Neural progenitor cell (in vitro differentiated cells): ENCODE measurements at places on chromosomes 2 and 18. TPM values are rescaled to one million over a fixed set of nuclear protein-coding genes. Genes with fewer than 3 reads are reported as not detected.

GRCh38 chr2:238430781-238431180 lies 4.1 kb downstream of the ASB1 start:
- DNase-seq = no peak
- no peak overlapping the region for H3K27ac ChIP-seq
- H3K4me3 ChIP-seq = no peak overlapping the region
- no peaks in the 10 kb centered on the region for H3K36me3 ChIP-seq

DNA sequence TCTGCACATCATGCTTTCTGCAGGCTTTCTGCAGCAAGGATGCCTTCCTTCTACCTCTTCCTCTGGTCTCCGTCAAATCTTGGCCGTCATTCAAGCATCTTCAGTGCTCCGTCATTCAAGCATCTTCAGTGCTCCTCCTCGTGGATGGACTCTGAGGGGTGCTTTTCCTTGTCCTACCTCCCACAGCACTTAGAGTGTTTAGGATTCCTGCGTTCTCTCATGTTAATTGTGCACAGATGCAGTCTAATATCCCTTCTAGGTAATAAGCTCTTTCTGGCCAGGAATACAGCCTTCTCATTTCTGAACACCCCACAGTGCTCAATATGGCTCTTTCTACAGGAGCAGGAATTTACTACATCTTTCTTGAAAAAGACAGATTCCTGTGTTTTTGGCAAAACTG lies 59.8 kb downstream of the ZNF236 start:
- no peak overlapping the region for H3K4me3 ChIP-seq
- DNase-seq = no peak
- H3K36me3 ChIP-seq = peaks cover 4% of the 10 kb centered on the region
- H3K4me1 ChIP-seq = peaks cover 22% of the 10 kb centered on the region
- no peaks in the 10 kb centered on the region for H3K27me3 ChIP-seq

Gene TAF4B
- total RNA-seq = 6.9 and 9.1 TPM in 2 replicates

Gene ATOH8
- total RNA-seq = 0.43 TPM in 1 of 2 replicates, not detected in the other

GRCh38 chr2:220489121-220489520 lies 861.7 kb downstream of the SLC4A3 start:
- DNase-seq = no peak
- H3K27me3 ChIP-seq = no peaks in the 10 kb centered on the region
- no peak overlapping the region for H3K4me3 ChIP-seq

DNA sequence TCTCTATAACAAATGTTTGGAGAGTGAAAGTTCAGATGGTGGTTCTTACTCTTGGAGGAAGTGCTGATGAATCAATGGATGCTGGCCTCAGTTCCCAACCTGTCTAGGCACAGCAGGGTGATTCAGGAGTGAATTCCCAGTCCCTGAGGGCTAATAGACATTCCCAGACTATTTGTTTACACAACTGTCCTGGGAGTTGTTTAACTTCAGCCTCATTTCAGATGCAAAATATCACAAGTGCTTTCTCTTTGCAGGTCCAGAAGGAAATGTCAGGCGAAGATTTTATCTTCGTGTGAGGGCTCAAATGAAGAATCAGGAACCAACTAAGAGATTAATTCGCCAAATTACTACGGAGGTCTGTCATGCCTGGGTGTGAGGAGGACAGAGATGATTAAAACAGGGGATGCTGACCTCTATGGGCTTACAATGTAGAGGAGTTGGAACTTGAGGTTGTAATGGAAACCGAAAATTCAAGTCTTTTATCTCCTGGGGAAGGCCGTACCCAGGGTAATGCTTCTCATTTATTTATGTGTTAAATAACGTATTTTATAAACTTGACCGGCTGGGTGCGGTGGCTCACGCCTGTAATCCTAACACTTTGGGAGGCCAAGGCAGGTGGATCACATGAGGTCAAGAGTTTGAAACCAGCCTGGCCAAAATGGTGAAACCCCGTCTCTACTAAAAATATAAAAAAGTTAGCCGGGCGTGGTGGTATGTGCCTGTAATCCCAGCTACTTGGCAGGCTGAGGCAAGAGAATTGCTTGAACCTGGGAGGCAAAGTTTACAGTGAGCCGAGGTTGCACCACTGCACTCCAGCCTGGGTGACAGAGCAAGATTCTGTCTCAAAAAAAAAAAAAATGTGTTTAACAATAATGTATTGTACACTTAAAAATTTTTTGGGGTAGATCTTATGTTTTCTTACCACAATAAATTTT lies 38.7 kb upstream of the SLC1A4 start:
- H3K36me3 ChIP-seq = peaks cover 2% of the 10 kb centered on the region
- no peak overlapping the region for H3K4me3 ChIP-seq
- DNase-seq = no peak
- no peaks in the 10 kb centered on the region for H3K27me3 ChIP-seq

GRCh38 chr2:86251840-86252266 lies 52.6 kb downstream of the MRPL35 start:
- no peak overlapping the region for H3K27ac ChIP-seq
- no peak overlapping the region for H3K4me3 ChIP-seq
- peaks cover 4% of the 10 kb centered on the region for H3K4me1 ChIP-seq
- no peaks in the 10 kb centered on the region for H3K27me3 ChIP-seq
- no peaks in the 10 kb centered on the region for H3K36me3 ChIP-seq
